ENCODE measurements at places on chromosomes 5 and 9.

GRCh38 chr5:50824109-50824508 is 157.7 kb downstream of the PARP8 start:
- DNase-seq, result no peak

- peak; percentile 70 for DNase-seq
These were observed 58.2 kb upstream of the RXRA start for GRCh38 chr9:134267881-134268724.

- DNase-seq, result no peak
These were observed 56.7 kb downstream of the DAPK1 start for GRCh38 chr9:87554171-87554910.

DNA sequence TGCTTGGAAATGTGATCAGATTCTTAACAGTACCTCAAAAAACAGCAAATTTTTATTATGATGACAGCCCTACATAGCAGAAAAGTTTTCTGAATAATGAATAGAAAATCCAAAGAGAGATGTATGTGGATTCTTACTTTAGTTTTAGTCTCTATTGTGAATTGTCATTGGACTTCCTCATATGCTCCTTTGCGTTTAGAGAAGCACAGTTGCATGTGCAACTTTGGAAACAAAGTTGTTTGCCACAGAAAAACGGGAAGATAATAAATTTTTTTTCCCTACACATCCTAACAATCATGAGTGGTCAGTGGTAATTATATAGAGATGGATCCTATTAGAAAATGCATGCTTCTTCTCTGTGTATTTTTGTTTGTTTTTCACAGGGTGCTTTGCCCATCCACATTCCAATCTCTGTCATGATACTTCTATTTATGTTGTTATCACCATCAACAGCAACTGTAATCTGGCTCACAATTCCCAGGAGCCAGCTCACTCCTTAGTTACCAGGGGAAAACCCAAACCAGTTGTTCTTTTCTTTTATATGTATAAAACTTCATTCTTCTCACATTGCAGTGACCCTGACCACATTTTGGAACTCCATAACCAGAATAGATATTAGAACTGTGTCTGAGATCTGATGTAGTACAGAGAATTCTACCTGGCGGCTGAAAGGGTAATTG is 118.7 kb downstream of the NDUFS4 start:
- no peak for DNase-seq

DNA sequence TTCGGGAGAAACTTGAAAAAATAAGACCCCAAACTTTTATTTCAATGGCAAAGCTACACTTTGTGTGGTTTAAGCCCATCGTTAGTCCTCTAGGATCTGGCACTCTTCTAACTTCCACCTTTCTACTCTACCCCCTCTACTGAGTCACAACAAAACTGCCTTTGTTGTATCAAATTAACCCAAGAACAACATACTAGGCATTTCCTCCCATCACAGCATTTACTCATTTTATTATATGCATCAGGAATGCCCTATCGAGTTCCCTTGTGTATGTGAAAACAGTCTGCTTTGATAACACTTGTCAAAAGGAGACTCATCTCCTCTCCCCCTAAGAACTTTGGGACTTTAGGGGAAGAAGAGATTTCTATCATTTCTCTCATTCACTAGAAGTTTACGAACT is 158.9 kb upstream of the FREM1 start:
- DNase-seq, result no peak

GRCh38 chr9:91951944-91952520 is 2.0 kb upstream of the ROR2 start:
- DNase-seq, result no peak

GRCh38 chr9:72687331-72687730 is 165.9 kb downstream of the TMC1 start:
- no peak for DNase-seq

DNA sequence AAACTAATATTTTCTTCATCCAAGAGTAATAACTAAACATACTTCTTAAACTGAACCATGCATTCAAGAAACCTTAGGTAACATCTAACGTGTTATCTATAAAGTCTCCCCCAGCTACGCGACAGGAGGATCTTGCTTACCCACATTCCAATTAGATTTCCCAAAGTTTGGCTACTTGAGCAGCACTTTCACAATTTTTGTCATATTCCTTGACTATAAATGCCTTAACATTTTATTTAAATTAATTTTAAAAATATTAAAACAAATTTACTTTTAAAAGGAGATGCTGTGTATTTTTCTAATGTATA is 25.3 kb upstream of the IFNE start:
- no peak for DNase-seq

- no peak for DNase-seq
These were observed 255.4 kb downstream of the SMARCA2 start for GRCh38 chr9:2270565-2270964.

GRCh38 chr5:53100606-53101005 is 9.0 kb downstream of the MOCS2 start:
- no peak for DNase-seq
